Aortic smooth muscle cell (primary cell): ENCODE measurements at places on chromosomes 11 and 22. TPM values are rescaled to one million over a fixed set of nuclear protein-coding genes. Genes with fewer than 3 reads are reported as not detected.

Gene FJX1
- total RNA-seq = 27.0 and 71.6 TPM in 2 replicates

Gene IGSF9B
- total RNA-seq = 0.68 and 3.8 TPM in 2 replicates

Gene ZC3H12C
- total RNA-seq = 12.4 and 14.1 TPM in 2 replicates

Gene RASSF7
- total RNA-seq = 1.2 and 1.7 TPM in 2 replicates

Gene CHADL
- 0.66 and 0.81 TPM in 2 replicates for total RNA-seq

Gene GRM5
- under 0.01 and 0.06 TPM in 2 replicates for total RNA-seq

Gene PARVG
- 0.06 and 0.13 TPM in 2 replicates for total RNA-seq

Gene GPHA2
- total RNA-seq = not detected in 2 replicates

Gene MS4A6E
- not detected in 2 replicates for total RNA-seq

Gene MUC5AC
- under 0.01 TPM in 1 of 2 replicates, not detected in the other for total RNA-seq
